Right ventricle myocardium inferior (tissue), 1 donor: ENCODE measurements at places on chromosomes 3 and 15. TPM values are rescaled to one million over a fixed set of nuclear protein-coding genes. Genes with fewer than 3 reads are reported as not detected.

DNA sequence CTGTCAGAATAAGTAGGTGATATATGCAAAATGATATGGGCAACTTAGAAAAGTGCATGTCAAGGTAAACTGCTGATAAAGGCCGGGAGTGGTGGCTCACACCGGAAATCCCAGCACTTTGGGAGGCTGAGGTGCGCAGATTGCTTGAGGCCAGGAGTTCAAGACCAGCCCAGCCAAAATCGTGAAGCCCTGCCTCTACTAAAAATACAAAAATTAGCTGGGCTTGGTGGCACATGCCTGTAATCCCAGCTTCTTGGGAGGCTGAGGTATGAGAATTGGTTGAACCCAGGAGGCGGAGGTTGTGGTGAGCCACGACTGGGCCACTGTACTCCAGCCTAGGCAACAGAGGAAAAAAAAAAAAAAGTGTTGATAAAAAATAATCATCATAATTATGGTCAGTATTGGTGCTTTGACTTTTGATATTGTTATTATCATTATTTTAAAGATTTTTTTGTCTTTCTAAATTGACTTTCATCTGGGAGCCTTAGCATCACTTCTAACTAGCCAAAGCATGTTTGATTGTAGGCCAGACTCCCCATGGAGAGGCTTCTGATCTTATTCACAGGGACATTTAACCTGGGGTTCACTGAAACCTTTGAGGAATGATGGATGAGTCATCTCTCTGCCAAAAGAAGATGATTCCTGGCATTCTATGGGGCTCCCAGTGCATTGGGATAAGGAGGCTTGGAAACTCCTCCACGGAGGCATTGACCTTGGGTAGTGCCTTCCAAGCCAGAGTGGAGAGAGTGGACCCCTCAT is 5.6 kb downstream of the ZBTB38 start:
- DNase-seq, result no peak

- no peak for DNase-seq
Measured at GRCh38 chr3:28672406-28672805, 323.8 kb upstream of the AZI2 start.

GRCh38 chr15:70806992-70807712 is 43.8 kb upstream of the UACA start:
- peak; percentile 81 for DNase-seq

GRCh38 chr15:97410897-97411575 is 549.5 kb upstream of the ARRDC4 start:
- DNase-seq, result no peak

DNA sequence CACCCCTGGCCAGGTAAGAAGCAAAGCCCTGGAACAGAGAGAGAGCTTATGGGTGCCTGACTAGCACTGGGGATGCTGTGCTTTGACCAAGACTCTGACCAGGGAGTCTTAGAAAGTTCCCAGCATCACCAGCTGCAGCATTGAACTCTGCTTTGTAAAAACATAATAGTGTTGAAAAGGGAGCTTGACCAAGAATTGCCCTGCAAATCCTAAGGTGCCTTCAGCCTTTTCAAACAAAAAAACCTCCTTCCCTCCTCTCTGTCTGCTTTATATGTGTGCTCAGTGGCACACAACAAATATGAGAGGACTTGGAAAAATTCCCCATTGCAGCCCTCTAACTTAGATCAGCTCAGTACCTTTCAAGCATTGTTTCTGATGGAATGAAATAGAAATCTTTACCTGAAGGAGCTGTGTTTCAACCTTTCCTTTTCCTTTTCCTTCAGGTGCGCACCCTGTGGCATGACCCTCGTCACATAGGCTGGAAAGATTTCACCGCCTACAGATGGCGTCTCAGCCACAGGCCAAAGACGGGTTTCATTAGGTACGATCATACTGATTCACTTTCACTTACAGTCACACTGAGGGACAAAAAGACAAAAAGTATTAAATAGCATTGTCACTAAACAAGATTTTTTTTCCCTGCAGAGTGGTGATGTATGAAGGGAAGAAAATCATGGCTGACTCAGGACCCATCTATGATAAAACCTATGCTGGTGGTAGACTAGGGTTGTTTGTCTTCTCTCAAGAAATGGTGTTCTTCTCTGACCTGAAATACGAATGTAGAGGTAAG is 13.0 kb downstream of the THBS1 start:
- no peak for DNase-seq

- DNase-seq, result no peak
Measured at GRCh38 chr15:72521682-72522081, 47.6 kb downstream of the ARIH1 start.

DNA sequence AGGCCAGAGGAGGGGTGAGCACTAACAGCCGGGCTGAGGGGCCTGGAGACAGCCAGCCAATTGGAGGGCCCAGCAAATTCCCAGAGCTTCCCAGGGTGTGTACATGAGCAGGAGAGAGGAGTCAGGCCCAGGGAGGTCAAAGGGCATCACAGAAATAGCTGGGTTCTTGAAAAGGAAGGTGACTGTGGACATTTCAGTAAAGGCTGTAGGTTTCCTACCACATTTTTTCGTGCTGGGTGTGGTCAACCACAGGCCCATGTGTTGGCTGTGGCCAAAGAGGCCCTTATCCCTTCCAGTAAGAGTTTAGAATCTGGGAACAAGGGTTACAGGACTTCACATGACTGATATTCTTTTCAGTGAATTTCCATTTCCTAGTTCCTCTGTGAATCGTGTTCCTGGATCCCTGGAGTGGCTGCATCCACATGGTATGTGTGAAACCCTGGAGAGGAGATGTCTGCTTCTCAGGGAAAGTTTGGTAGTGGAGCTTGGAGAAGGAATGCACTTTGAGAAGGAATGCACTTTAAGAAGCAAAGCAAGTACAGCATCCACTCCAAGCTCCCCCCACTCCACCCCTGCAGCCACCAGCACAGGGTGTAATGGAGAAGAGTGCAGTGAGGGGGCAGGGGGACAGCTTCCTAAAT is 73.2 kb upstream of the HEG1 start:
- no peak for DNase-seq

GRCh38 chr3:32901005-32901932 is 50.2 kb upstream of the CCR4 start:
- no peak for DNase-seq

- DNase-seq, result peak; percentile 74
Measured at GRCh38 chr15:88656760-88657221, 18.0 kb downstream of the ISG20 start.

- peak; percentile 61 for DNase-seq
Measured at GRCh38 chr3:129794311-129795185, 99.0 kb downstream of the TMCC1 start.

DNA sequence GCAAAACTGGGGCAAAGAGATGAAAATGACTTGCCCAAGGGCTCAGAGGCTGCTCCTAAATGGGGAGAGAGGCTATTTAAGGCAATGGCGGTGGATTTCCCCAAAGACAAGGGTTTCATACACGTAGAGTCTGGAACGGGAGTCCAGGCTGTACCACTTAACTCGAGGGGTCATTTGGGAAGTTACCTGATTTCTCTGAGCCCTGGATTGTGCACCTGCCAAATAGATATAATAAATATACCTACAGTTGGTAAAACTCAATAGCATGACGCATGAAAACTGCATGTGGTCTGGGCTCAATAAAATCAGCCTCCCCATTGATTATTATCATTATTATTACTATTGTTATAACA is 1.3 kb upstream of the ITPR1 start:
- DNase-seq, result no peak

DNA sequence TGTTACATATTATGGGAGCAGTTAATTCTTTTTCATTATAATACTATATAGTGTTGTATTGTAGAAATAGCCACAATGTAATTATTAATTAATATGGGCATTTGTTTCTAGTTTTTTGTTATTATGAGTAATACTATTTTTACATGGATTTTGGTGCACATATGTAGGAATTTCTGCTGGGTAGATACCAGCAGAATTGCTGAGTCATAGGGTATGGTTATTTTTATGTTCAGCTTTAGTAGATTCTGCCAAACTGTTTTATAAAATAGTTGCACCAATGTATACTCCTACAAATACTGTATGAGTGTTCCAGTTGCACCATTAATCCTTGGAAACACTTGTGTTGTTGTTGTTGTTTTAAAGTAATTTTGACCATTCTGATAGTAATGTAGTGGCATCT is 91.5 kb downstream of the SH3GL3 start:
- DNase-seq, result no peak

DNA sequence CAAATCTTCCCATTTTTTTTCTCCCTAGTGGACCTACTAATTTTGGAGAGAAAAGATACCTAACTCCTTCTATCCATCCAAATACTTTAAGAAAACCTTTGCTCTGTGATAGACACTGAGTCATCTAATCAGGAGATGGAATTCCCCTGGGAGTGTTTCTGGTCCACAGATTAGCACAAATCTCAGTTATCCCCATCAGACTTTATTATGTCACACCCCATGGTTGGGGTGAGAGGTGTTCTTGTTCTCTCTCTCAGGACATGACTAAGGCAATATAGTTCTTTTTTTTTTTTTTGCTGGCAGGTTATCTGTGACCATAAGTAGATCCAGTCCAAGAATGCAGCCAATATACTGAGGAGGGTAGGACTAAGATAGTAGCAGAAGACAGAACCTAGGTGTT is 15.8 kb downstream of the SLC9A9 start:
- DNase-seq, result no peak

DNA sequence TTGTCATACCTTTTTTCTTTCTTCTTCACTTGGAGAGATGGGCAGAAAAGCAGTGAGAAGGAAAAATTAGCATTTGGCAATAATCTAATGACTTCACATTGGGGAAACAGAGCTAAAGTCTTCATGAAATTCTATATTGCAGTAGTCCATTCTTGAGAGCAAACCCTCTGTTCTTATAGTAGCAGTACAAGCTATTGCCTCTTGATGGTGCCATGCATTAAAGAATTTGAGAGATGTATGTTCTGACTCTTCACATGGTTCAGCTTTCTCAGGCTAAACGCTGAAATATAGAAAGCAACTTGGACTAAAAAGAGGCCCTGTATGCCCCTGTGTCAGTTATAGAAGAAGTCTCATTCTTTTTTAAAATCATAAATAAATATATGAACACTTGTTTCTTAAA is 36.0 kb downstream of the PHLDB2 start:
- DNase-seq, result no peak

DNA sequence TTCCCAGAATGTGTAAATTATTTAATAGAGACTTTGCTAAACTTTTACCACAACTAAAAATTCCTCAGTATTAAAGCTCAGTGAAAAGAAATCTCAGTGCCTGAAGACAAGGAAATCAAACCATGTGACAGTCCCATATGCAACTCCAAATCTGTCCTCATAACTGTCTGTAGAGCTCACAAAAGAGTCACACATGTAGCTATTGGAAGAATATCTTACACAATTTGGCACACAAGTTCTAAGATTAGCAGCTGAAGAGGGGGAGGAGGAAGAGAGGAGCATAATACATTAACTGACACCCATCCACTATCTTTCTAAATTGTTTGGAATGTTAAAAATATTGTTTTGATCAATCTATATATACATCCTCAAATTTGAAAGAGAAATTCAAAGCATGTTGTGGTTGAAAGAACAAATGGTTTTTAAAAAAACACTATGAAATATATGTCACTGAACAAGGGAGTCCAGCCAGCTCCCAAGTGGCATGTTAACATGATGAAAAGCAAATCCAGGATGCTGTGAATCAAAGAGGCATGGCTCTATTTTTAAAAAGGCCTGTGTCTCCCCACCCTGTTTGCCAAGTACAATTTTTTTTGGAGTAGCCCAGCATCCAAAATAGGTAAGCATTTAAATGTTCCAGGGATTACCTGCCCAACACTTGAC is 126.3 kb upstream of the NANOGP8 start:
- DNase-seq, result no peak

GRCh38 chr3:2957115-2957514 is 153.1 kb downstream of the IL5RA start:
- DNase-seq, result no peak

GRCh38 chr15:95684693-95685115 is 645.8 kb upstream of the NR2F2 start:
- no peak for DNase-seq

GRCh38 chr15:57663262-57663661 is 43.3 kb upstream of the POLR2M start:
- DNase-seq, result no peak

DNA sequence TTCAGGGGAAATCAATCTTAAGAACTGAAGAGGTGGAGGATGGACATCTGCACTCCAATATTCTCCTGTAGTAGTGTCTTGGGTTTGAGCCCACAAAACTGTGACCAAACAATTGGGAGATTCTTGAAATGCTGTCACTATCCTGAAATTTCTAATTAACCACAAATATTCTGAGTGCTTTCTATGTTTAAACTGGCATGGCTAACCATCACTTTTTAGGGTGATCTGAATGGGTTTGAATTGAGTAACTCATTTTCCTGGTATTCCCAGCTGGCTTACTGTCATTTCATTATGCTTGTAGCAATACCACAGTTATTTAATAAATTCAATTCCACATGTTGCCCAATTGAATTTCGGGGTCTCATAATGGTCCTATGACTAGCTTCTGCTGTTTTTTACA is 216.9 kb upstream of the DCBLD2 start:
- no peak for DNase-seq

- DNase-seq, result peak; percentile 46
Measured at GRCh38 chr15:31345606-31346366, 19.2 kb downstream of the KLF13 start.

DNA sequence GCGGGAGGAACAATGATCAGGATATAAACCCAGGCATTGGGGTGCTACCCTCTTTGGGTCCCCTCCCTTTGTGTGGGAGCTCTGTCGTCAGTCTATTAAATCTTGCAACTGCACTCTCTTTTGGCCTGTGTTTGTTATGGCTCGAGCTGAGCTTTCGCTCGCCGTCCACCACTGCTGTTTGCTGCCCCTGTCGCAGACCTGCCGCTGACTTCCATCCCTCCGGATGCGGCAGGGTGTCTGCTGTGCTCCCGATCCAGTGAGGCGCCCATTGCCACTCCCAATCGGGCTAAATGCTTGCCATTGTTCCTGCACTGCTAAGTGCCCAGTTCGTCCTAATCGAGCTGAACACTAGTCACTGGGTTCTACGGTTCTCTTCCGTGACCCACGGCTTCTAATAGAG is 1443.7 kb upstream of the CADM2 start:
- no peak for DNase-seq

The EPHB3 gene
- 1.6 TPM for total RNA-seq

The TMC3 gene
- not detected for total RNA-seq

The SAMMSON gene
- total RNA-seq, result not detected

The SEMA5B gene
- total RNA-seq, result 5.2 TPM

The RNF123 gene
- total RNA-seq, result 46.1 TPM

The FHIT gene
- total RNA-seq, result 24.5 TPM

The SCN5A gene
- total RNA-seq, result 163 TPM

The DNAJC19 gene
- total RNA-seq, result 114 TPM

The ACKR4 gene
- 2.8 TPM for total RNA-seq

The DTX3L gene
- 14.6 TPM for total RNA-seq

The TMEM158 gene
- total RNA-seq, result 0.60 TPM

The GABRR3 gene
- total RNA-seq, result not detected

The PLSCR2 gene
- not detected for total RNA-seq

The POLR2H gene
- 27.1 TPM for total RNA-seq

The TCTA gene
- total RNA-seq, result 17.1 TPM

The PCOLCE2 gene
- total RNA-seq, result 64.1 TPM

The CBLB gene
- total RNA-seq, result 54.6 TPM

The TIMMDC1 gene
- 340 TPM for total RNA-seq
